Peyer's patch (tissue), 4 donors: ENCODE measurements at places on chromosomes 16 and 17. TPM values are rescaled to one million over a fixed set of nuclear protein-coding genes. Genes with fewer than 3 reads are reported as not detected.

EVI2A gene
- 12.4 TPM for total RNA-seq

GRCh38 chr17:41520821-41521521 lies 2.3 kb upstream of the KRT15 start:
- peak; percentile 85 for DNase-seq

DNA sequence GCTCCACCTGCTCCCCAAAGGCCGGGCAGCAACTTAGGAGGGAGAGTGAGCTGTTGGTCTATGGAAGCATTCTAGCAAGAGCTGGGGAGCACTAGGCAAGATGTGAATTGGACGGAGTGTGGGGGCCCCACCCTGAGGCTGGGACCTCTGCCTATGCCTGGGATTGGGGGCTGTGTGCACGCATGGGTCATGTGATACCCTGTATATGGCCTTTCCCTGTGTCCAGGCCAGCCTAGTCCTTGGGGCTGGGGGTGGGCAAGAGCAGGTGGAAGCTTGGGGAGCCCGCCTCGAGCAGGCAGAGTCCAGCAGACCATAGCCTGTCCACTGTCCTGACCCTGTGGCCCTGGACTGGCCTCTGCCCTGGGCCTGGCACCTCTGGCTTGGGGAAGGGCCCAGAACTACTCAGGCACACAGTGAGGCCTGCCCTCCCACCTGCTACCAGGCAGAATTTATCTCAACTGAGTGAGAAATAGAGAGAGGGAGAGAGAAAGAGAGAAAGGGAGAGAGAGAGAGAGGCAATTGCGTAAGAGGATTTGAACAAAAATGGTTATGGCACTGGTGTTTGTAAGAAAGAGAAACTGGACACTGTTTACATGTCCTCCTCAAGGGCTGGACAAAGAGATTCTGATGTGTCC lies 19.1 kb downstream of the PDP2 start:
- DNase-seq, result no peak

DNA sequence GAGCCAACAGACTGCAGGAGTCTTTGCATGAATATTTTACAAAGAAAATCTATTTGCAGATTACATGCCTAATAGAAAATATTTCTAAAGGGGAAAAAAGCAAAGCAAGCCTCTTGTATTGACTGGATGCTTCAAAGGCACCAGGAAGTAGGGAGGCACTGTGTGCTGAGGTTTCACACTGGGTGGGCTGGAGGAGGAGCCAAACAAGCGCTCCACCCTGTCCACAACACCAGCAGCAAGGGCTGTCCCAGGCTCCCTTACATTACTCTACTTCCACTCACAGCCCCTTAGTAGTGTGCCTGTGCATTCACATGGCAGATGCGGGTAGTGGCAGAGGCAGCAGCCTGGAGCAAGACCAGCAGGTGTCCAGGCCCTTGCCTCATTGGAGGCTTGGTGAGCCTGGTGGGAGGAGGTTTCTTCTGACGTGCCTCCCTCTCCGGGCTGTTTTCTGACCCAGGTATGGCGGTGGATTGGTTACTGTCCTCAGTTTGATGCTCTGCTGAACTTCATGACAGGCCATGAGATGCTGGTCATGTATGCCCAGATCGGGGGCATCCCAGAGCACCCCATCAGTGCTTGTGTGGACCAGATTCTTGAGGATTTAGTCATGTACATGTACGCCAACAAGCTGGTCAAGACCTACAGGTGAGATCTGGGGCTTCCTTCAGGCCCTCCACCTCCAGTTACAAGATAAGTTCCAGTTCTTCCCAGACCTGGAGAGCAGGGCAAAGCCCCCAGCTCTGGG lies 7.0 kb upstream of the CCNF start:
- no peak for DNase-seq

DNA sequence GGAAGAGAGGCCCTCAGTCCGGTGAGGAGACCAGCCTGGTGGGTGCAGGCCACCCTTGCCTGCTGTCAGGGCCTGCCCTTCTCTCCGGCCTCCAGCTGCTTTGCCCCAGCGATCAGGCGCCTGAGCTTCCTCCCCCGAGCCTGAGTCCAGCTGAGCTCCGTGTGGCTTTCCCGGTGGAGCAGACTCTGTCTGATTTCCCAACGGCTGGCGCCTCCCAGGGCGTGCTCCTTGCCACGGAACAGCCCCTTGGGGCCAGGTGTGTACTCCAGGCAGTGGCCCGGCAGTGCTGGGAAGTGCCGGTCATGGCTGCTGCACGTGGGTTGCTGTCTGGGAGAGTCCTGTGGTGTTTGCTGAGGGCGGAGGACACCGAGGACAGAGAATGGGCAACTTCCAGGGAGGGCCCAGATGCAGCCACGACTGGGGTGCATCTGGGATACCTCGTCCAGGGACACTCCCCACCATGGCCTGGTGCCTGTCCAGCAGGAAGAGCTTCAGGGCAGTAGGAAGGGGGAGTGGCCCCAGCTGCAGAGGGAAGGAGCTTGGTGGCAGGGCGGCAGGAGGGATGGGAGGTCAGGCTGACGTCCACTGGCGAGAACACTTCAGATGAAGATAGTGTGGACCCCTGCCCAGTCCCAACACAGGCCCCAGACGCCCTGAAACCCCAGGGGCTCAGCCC lies 22.5 kb downstream of the METRNL start:
- DNase-seq, result peak; percentile 82

GRCh38 chr16:30551781-30552180 lies 6.4 kb downstream of the ZNF764 start:
- DNase-seq, result peak; percentile 53

- DNase-seq, result no peak
These were observed 172.4 kb downstream of the STX8 start for GRCh38 chr17:9403257-9403656.

DNA sequence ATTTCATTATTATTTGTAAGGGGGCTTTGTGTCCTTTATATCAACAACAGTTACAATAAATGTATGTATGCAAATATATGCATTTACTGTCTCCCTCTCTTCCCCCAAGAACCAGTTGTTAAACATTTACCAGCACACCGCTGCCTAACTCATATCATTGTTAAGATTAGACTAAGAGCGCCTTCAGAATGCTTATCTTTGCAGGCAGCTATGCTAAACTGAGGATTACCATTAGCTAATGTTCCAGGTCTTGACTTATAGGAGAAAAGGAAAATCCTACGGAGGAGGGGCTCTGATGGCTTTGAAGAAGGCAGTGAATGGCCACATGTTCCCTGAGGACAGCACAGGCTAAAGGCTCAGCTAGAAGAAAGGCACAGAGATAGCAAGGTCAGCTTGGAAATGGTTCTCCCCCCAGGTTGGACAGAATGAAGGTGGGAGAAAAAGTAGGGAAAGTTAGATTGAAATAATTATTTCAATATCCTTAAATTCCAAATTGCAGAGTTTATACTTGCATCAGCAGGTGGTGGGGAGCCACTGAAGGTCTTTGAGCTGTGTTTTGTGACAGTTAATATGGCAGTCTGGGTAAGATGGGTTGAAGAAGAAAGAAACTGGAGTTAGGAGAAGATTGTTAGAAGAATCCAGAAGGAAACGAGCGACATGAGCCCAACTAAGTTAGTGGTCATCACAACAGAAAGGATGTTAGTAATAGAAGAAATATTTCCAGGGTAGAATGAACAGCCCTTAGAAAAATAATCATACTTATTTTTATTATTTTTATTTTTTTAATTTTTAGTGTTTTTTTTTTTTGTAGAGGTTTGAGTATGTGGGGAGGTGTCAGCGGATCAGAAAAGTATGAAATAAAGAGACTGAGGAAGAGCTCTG lies 87.0 kb upstream of the MAF start:
- no peak for DNase-seq

BLTP2 gene
- 139 TPM for total RNA-seq

ITGA2B gene
- total RNA-seq, result not detected

DNA sequence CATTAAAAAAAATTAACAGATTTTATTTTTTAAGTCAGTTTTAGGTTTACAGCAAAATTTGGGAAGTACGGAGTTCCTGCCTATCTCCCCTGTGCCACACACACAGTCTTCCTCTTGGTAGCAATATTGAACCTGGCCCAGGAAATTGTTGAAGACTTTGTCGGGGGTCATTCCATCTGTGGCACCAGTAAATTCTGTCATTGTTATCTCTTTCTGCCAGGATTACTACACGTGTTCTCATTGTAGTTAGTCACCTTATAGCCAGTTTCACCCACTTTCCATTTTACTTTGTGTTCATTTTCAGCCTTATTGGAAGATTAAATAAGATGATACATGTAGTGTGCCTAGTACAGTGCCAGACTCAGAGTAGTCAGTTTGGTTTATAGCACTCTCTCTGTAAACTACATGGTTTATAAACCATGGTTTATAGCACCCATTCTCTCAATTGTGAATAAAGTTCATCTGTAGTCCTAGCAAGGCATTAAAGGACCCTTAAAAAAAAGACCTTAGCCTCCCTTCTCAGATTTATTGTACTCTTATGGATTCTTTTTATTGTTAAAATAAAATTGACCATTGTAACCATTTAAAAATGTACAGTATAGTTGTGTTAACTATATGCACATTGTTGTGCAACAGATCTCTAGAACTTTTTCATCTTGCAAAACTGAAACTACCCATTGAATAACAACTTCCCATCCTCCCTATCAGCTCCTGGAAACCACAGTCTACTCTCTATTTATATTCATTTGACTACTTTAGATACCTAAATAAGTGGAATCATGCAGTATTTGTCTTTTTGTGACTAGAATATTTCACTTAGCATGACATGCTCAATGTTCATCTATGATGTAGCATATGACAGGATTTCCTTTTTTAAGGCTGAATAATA lies 36.1 kb downstream of the NLK start:
- DNase-seq, result no peak

- DNase-seq, result no peak
These were observed 157.1 kb downstream of the KATNIP start for GRCh38 chr16:27706866-27707685.

CMTM1 gene
- 3.6 TPM for total RNA-seq

ABCC3 gene
- 283 TPM for total RNA-seq

NXPH3 gene
- not detected for total RNA-seq

DNA sequence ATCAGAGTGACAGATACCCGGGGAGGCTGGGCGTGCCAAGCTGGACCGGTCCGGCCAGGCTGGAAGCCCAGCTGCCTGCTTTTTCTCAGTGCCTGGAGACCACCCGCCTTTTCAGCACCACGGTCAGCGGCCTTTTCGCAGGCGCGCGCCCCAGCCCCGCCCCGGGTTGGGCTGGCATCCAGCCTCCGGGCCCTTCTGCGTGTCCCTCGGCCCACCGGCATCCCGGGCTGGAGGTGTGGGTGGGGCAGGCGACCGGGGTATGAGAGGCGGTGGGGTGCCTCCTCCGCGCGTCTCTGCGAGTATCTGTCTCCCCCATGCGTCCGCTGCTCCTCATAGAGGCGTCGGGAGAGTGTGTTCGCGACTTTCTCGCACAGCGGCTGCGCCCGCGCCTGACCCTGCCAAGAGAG lies 102.5 kb downstream of the MRM1 start:
- DNase-seq, result no peak

EVI2B gene
- 6.8 TPM for total RNA-seq

GRCh38 chr17:41546819-41547218 lies 18.7 kb upstream of the KRT19 start:
- no peak for DNase-seq

GRCh38 chr17:7336240-7337175 lies at the start of gene ACAP1:
TSS of gene ACAP1 (plus strand) at chr17:7336529. CDS start at chr17:7336735, 206 bp downstream.
- DNase-seq, result peak; percentile 94

- no peak for DNase-seq
These were observed 8.3 kb upstream of the MPHOSPH6 start for GRCh38 chr16:82178352-82178751.

TBC1D3D gene
- total RNA-seq, result 1.7 TPM

DNA sequence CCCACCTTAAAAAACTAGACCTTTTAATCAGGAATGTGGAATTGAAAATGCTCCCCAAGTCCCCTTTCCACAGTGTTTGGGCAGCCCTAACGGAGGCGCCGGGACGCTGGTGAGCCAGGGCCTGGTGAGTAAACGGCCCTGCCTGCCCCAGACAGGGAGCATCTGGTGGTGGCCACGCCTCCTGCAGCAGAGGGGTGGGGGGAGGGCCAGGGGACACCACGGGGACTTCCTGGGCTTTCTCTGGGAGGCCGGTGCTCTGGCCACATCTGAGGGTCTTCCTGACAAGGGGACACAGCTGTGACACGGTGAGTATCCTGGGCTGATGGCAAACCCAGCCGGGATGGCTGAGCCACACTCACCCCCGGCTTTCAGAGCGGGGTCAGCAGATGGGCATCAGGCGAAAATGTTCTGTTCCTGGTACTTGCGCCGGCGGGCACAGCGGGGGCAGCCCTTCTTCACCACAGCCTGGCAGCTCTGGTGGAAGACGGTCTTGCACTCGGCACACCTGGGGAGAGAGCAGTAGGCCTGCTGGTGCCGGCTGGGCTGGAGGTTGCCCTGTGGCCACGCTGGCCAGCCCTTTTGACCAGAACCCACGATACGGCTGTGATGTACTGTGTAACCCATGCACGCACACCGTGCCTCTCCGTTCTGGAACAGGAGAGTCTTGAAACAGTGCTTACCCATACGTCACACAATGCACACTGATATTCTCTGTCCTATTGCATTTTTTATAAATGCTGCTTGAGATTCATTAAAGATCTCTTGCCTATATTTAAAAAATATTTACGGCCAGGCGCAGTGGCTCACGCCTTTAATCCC lies 5.0 kb upstream of the ARHGAP27 start:
- no peak for DNase-seq

GNGT2 gene
- total RNA-seq, result 14.0 TPM

- DNase-seq, result no peak
These were observed 154.3 kb downstream of the MRTFB start for GRCh38 chr16:14225457-14225856.
